Tibial nerve (tissue), 4 donors: ENCODE measurements at places on chromosomes 12 and 14.

DNA sequence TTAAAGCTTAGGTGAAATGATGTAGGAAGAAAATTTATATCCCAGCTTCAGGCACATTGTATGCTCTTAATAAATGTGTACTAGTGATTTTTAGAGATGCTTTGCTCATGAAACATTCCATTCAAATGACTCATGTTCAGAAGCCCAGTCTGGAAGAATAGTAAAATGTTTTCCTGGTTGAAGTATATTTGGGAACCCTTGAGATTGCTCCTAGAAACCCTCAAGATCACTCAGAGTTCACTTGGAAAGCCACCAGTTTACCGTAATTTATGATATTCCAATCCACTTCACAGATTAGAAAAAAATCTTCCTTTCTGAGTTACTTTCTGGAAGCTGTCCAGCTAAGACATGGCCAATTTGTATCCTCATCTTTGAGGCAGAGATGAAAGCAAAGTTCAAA, 186.4 kb downstream of the SYT10 start:
- DNase-seq, result no peak

- no peak for DNase-seq
Measured at GRCh38 chr12:47885012-47885501, 19.7 kb downstream of the VDR start.

DNA sequence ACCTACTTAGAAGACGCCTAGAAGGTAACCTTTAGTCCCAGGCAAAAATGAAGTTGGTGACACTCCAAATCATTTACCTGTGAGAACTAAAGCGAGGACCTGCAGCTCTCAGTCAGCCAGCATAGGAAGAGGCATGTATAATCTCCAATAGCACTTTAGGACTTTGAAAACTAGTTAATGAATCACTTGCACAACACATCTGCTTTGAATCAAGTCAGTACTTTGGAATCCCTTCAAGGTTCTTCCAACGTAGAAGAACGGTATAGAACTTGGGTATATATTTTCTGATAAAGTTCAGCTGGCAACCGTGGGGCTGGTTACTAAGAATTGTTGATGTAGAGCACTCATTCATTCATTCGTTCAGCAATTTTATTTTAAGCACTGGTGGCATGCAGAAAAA, 251.9 kb downstream of the TMEM132D start:
- no peak for DNase-seq

GRCh38 chr12:115351514-115352077, 667.6 kb upstream of the TBX3 start:
- no peak for DNase-seq

DNA sequence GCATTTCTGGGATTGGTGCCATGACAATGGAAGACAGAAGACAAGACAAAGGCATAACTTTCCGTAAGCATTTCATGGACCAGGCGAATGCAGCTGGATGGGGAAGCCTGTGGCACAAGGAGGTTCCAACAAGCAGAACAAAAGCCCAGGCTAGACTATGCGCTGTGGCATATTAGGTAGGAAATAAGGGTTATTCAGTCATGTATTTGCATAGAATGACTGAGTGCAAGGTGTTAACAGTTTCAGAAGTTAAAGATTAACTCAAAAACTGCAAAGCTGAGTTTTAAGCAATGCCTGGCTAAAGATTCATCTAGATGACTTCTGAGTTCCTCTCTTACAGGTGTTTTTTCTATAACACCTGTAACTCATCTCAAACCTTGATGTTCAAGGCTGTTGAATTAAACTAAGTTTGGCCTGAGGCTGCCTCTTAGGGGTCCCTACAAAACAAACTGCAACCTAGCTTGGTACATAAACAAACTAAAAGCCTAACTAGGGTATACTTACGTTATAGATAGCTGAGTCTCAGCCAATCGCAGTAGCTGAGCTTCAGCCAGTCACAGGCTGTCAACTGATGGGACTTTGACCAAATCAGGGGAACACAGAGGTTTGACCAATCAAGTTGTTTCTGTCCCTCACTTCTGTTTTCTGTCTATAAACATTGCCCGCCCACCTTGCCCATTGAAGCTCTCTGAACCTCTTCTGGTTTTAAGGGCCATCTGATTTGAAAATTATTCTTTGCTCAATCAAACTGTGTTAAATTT, 52.2 kb upstream of the PLBD1 start:
- no peak for DNase-seq

- DNase-seq, result no peak
Measured at GRCh38 chr14:77032491-77032843, 4.0 kb upstream of the IRF2BPL start.

- no peak for DNase-seq
Measured at GRCh38 chr14:96145116-96145864, 59.3 kb upstream of the BDKRB2 start.

GRCh38 chr14:23696701-23697239, 60.6 kb downstream of the DHRS2 start:
- DNase-seq, result no peak

- no peak for DNase-seq
Measured at GRCh38 chr12:132214891-132215290, 70.6 kb downstream of the NOC4L start.

DNA sequence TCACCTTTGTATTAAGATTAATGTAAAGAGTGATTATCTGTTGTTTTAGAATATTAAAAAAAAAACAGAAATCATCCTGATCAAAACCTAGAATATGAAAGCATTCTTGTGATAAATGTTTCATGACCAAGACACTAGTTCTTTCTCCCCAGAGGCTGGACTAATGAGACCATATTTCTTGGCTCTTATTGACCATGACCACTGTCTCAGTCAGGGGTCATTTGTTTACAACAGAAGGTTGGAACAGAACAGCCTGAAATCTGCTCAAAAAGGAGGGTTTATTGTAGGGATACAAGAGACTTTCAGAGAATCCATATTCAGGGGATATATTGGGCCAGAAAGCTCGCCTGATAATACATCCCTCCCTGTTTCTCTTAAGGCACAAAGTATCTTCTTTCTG, 87.7 kb downstream of the TMEM30B start:
- no peak for DNase-seq

GRCh38 chr12:120100630-120101029, 15.9 kb downstream of the RAB35 start:
- peak; percentile 48 for DNase-seq

- no peak for DNase-seq
Measured at GRCh38 chr12:5318874-5319273, 113.0 kb upstream of the NTF3 start.

- no peak for DNase-seq
Measured at GRCh38 chr14:75247286-75247922, 31.2 kb upstream of the FOS start.

DNA sequence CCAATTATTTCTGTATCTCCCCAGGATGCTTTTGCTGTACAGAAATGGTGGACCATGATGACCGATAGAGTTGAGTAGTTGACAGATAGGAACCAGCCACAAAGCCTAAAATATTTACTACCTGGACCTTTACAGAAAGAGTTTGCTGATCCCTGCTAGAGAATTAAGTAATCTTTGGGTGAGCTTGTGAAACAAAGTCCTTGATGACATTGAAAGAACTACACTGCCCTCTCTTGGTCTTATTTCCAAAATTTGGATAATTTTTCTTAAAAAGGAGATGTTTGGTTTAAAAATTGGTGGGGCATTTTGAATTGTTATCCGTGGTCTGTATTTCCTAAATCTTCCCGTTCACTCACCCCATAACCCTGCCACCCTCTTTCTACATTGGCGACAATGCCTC, 13.7 kb upstream of the TCTN1 start:
- DNase-seq, result no peak

- no peak for DNase-seq
Measured at GRCh38 chr12:53274445-53274844, 6.3 kb downstream of the ESPL1 start.

- no peak for DNase-seq
Measured at GRCh38 chr14:49892301-49892635, 614 bp upstream of the ARF6 start.

- no peak for DNase-seq
Measured at GRCh38 chr14:24351517-24351916, 11.7 kb upstream of the RIPK3 start.

- DNase-seq, result no peak
Measured at GRCh38 chr12:42643881-42644579, 54.5 kb upstream of the PRICKLE1 start.

- DNase-seq, result no peak
Measured at GRCh38 chr14:32102968-32103367, 25.9 kb downstream of the ARHGAP5 start.

DNA sequence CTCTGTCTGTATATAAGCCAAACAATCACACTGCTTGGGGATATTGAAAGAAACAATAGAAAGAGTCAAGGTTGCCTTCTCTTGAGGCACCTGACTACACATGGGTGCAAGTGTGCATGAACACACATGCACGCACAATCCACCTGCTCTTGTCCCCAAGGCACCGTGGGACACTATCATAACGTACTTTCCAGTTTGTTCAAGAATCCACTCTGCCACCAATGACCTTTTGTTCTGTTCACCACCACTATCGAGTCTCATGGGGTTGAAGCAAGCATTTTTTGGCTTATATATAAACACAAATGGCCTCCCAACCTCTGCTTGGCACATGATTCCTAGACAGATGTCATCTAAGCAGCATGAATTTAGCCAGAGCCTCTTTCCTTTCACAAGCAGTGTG, 365.4 kb downstream of the EMP1 start:
- DNase-seq, result no peak

DNA sequence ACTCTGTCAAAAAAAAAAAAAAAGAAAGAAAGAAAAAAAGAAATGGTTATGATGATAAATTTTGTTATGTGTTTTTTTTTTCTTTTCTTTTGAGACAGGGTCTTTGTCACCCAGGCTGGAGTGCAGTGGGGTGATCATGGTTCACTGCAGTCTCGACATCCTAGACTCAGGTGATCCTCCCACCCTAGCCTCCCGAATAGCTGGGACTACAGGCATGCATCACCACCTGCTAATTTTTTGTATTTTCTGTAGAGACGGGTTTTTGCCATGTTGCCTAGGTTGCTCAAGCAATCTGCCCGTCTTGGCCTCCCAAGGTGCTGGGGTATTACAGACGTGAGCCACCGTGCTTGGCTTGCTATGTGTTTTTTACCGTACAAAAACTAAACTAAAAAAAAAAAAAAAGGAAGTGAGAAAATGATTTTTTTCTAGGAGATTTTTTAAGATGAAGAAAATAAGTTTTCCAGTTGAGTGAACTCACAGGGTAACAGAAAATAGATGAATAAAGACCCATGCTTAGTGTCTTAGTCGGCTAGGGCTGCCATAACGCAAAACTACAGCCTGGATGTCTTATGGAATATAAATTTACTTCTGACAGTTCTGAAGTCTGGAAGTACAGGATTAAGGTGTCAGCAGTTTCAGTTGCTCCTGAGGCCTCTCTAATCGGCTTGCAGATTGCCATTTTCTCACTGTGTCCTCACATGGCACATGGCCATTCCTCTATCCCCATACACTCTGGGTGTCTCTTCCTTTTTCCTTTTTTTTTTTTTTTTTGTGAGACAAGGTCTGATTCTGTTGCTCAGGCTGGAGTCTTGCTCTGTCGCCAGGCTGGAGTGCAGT, 13.2 kb upstream of the APOF start:
- DNase-seq, result no peak

DNA sequence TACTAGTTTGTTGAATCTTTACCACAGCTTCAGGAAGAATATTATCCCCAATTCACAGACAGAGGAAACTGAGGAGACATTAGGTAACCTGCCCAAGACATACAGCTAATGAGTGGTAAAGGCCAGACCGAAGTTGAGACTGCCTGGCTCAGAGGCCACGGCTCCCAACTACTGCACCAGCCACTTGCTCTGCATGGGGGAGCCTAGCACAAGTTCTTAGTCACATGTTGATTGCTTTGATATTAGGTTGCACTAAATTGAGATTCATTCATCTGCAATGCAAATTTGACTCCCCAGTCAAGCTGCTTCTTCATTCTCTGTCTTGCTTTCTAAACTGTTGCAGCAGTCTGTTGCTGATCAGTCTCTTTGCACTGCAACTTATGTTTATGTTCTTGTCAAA, 25.9 kb upstream of the POLR3B start:
- no peak for DNase-seq

- DNase-seq, result no peak
Measured at GRCh38 chr12:4041187-4041885, 168.1 kb upstream of the PARP11 start.

- no peak for DNase-seq
Measured at GRCh38 chr14:90890322-90891020, 74.2 kb upstream of the TTC7B start.

DNA sequence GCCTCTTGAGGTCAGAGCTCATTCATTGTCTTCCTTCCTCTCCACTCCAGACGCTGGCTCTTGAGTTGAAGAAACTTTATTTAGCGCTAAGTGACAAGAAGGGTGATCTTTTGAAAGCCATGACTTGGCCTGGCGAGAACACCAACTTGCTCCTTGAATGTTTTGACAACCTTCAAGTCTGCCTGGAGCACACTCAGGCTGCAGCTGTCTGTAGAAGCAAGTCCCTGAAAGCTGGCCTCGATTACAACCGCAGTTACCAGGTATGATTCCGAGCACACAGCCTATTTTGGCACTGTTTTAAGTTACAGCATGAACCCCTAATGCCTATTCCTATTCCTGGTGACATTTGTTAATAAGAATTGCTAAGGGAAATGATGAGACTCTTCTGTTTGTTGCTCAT, 167.6 kb downstream of the ESR2 start:
- DNase-seq, result no peak
